Placental pericyte (primary cell): ENCODE measurements at places on chromosomes 11 and 22. TPM values are rescaled to one million over a fixed set of nuclear protein-coding genes. Genes with fewer than 3 reads are reported as not detected.

Gene POU2F3
- not detected in 2 replicates for total RNA-seq

Gene SERPING1
- total RNA-seq: 1.6 and 16.4 TPM in 2 replicates

Gene PRG3
- not detected in 2 replicates for total RNA-seq

Gene DMC1
- total RNA-seq: 0.88 and 4.3 TPM in 2 replicates

Gene ACRV1
- total RNA-seq: not detected in 2 replicates
